HT-29 (cell line): ENCODE measurements at places on chromosomes 5 and 9.

GRCh38 chr9:116495725-116496124 lies 191.4 kb upstream of the TRIM32 start:
- no peak for DNase-seq

DNA sequence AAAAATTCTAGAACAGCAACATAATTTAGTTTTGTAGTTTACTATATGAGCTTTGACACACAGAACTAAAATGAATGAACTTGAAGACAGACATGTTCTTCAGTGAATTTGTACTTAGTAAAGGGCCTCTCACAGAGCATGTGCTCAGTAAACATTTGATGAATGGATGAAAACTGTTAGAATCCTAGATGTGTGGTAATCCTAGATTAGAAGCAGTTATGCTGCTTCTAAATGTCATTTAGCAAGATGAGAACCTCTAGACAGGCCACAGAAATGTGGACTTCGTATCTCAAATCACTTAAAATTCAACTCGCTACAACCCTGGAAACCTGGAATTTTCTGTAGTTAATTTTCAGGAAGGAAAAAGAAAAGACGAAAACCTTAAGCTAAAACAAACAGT lies 8.5 kb downstream of the GOLPH3 start:
- no peak for DNase-seq

- no peak for DNase-seq
Measured at GRCh38 chr5:116848954-116849581, 274.4 kb upstream of the SEMA6A start.

DNA sequence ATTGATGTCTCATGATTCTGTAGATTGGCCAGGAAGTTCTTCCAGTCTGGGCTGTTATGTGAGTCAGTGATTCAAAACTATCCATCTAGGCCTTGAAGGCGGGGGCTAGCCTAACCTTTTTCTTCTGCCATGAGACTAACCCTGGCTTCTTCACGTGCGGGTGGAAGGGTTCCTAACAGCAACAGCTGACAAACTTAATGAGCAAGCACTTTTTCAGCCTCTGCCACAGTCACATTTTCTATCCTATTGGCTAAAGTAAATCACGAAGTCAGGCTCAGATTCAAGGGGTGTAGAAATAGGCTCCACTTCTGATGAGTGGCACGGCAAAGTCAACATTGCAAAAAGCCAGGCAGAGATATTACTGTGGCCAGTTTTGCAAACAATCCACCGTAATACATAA lies 68.4 kb downstream of the STK32A start:
- DNase-seq = no peak

- DNase-seq = no peak
Measured at GRCh38 chr5:97752871-97753270, 569.8 kb upstream of the RIOK2 start.

DNA sequence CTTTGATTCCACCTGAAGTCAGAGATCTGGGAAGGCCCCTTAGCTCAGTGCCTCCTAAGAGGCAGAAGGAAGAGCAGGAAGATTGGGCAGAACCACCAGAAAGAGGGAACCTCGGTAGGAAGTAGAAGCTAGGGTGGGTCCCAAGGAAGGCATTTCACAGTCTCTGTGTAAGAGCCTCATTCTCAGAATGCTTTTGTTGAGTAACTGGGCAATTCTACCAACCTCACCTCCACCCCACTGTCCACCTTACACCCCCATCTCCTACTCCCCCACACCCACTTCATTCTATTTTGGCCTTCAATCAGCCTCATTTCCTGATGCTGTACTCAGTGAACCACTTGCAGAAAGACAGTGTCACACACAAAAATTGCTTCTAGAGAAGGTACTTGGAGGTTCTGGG lies 3.5 kb downstream of the HBEGF start:
- no peak for DNase-seq

DNA sequence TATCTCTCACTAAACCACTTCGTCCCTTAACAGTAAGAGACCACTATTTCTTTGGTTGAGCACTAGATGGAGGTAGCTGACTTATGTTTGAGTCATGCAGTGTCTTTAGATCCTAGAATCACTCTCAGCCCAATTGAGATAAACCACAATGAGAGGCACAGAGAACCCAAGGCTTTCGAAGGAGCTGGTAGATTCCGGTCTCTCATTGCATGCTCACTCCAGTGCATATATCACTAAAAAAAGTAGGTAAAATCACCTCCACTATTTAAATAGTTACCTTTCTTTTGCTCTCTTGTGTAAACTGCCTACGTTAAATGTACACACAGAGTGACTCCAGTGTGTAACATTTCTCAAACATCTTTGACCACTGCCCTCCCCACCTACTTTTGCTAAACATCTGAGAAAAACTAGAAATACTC lies 27.6 kb downstream of the ACTL7A start:
- DNase-seq = peak; percentile 25

- no peak for DNase-seq
Measured at GRCh38 chr9:136260936-136261472, 15.4 kb upstream of the QSOX2 start.

DNA sequence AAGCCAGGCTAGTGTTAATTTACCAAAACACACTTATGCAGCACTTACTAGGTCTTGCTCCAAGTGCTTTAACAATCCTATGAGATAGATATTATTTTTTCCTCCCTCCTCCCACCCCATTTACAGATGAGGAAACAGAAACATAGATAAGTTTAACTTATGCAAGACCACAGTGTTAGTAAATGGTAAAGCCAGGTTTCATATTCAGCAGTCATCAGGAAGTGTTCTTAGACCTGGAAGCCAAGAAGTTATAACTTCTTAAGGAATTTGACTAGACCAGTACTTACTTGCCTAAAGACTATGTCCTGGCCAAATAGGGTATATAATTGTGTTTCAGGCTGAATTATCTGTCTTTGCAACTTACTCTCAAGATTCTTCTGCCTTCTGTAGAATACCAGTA lies 15.9 kb downstream of the ABHD17B start:
- no peak for DNase-seq

GRCh38 chr5:142667831-142668230 lies 18.1 kb downstream of the FGF1 start:
- DNase-seq = no peak

DNA sequence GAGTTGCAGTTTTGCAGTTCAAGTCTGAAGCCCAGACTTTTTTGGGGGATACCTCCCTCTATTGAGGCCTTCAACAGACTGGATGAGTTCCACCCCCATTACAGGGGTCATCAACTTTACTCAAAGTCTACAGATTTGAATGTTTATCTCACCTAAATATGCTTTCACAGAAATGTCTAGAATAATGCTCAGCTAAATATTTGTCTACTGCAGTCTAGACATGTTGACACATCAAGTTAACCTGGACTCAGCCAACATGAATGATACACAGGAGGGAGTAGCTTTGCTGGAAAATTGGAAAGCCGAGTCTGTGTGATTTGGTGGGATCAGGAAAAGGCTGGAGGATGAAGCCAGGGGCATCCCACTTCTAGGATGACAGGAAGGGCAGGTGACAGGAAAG lies 128.0 kb upstream of the ICE1 start:
- DNase-seq = no peak

DNA sequence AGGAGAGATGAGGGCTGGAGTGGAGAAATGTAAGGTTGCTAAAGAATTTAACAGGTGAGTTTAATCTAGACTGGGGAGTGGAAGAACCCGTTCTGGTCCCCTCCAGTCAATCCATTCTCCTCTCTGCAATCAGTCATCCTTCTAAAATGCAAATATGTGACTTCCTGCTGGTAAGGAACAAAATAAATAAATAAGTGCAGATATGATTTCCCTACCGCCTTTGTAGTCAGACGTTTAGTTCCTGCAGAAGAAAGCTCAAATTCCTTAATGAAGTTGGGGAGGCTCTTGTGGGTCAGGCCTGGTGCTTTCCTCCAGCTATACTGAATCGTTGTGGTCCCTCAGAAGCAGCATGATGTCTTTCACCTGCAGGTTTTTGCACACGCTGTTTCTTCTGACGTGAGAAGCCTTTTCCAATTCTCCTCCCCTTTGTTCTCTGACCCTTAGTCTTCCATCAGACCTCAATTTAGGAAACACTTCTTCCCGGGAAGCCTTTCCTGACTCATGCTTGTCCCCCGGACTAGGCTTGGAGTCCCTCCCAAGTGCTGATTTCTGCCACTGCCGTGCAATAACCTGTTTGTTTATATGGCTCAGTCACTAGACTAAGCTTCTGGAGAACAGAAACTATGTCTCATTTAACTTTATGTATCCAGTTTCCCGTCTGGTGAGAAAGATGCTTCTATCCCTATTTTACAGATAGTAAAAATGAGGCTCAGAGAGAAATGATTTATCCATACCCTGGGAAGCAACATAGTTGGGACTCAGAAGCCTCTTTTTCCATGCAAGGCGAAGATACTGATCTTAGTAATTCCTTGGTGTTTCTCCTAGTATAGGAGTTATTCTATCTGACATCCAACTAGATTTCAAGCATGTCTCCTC lies 1.3 kb downstream of the ATP6V1G1 start:
- DNase-seq = peak; percentile 30

- no peak for DNase-seq
Measured at GRCh38 chr5:7540736-7541485, 145.0 kb downstream of the ADCY2 start.

DNA sequence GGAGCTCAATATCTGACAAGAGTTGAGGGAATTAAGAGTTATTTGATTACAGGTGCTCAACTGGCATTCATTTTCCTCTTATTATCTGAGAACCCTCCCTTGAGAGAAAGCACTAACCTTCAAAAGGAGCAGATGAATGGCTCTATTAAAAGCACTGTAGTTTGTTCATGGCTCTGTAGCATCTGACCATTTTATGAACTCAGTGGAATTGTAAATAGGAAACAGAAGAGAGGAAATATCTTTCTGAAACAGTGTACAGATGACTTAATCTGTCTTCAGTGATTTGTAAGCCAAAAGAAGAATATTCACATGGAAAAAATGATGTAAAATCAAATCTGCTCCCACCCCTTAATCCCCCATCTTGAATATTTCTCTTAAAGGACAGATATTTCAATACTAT lies 810.4 kb upstream of the GRAMD2B start:
- no peak for DNase-seq

- DNase-seq = no peak
Measured at GRCh38 chr9:19411316-19411715, 2.5 kb downstream of the ACER2 start.

DNA sequence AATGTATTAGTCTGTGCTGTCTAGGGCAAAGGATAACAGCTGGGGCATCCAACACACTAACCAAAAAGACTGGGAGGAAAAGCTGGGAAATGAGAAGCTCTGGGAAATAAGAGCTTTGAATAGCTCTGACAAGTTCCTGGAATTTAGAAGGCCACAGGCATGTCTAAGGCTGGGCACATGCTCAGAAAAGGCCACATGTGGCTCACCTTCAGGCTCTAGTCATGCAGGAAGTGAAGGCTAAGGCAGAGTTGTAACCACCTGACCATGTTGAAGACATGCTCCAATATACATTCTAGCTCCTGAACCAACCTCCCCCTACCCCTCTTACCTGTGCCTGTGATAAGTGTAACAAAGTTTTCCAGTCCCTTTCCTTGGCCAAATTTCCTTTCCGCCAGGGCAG lies 31.7 kb downstream of the CLTA start:
- no peak for DNase-seq

DNA sequence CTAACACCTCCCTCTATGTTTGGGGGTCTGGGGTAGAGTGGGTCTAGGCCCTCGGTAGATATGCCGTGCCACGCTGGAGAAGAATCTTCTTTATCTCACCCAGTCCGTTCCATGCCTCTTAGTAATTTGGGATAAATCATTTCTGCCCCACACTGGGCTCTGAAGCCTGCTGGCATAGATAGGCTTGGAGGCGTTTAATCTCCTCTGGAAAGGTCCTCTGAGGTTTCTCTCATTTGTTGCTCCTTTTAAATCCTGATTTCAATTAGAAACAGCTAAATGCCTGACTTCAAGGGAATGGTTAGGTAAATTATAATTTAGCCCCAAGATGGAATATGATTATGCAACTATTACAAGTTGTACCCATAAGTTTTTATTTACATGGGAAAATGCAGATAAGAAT lies 57.8 kb upstream of the AKNA start:
- no peak for DNase-seq

- DNase-seq = no peak
Measured at GRCh38 chr5:22846693-22847092, 6.5 kb downstream of the CDH12 start.

- no peak for DNase-seq
Measured at GRCh38 chr9:82513242-82513751, 524.7 kb downstream of the SPATA31D1 start.

DNA sequence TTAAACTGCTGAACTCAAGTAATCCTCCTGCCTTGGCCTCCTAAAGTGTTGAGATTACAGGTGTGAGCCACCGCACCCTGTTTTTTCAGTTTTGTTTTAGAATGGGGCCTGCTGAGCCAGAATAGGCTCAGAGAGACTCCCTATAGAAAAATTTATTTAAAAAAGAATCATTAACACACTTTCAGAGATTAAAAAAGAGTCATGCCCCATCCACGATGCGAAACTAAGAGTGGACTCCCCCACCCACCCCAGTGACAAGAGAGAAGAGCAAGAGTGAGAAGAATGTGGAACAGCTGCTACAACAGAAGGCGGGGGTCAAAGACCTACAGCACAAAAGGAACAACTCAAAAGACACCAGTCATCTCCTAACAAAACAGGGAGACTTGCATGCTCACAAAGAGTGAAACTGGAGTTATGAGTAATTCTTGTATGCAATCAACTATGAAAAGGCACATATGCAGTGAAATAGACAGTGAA lies 47.2 kb downstream of the GLDC start:
- no peak for DNase-seq

- no peak for DNase-seq
Measured at GRCh38 chr5:150065346-150065745, 21.0 kb downstream of the CSF1R start.

DNA sequence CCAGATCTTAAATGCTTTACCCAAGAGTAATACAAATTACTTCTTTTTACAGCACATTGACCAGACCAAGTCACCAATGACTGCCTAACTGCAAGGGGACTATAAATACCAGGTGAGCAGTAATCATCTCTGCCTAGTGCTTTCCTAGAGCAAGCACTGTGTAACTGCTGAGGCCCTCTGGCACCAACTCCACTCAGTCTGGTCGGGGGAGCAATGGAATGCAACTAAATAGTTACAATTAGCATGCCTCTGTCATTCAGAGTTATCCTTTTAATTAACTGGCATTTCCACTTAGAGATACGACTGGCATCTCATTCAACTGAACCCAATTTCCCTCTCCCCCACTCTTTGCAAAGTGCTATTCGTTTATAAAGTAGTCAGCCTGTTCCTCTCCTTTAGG lies 1309.1 kb upstream of the DMAC1 start:
- DNase-seq = no peak

GRCh38 chr9:126678989-126679388 lies 65.3 kb downstream of the LMX1B start:
- DNase-seq = no peak

DNA sequence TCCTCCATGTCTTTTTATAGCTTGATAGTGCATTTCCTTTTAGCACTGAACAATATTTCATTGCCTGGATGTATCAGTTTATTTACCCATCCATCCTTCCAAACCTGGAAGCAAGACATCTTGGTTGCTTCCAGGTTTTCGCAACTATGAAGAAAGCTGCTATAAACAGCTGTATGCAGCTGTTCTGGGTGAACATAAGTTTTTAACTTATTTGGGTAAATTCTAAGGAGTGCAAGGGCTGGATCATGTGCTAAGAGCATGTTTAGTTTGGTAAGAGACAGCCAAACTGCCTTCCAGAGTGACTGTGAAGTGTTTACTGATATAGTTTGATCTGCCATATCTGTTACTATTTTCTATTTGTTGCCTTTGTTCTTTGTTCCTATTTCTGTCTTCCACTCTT lies 58.5 kb downstream of the CSF2 start:
- DNase-seq = no peak
